Activated T-helper 1 cell treated with anti-CD3 and anti-CD28 coated beads, Interleukin-2, amount 50 U/mL, for 16 hours (primary cell): ENCODE measurements at places on chromosomes 2 and 18.

DNA sequence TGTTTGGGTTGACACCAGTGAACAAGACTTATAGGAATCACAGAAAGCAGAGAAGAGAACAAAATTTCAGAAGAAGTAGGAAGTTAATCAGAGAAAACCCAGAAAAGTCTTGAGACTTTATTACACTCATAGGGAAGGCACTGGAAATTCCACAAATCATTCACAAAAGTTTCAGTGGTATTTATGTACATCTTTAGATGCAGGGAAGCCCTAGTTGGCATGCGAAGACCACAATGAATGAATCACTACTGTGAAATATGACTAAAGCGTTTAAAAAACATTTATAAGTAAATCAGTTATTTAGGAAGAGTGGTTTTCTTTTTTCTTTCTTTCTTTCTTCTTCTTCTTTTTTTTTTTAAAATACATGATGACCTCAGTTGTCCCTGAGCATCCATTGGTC, 105.1 kb downstream of the NUP35 start:
- DNase-seq = no peak

- no peak for DNase-seq
Measured at GRCh38 chr2:208319391-208319790, 53.3 kb downstream of the PIKFYVE start.

GRCh38 chr2:221235941-221236340, 336.2 kb downstream of the EPHA4 start:
- DNase-seq = no peak

- no peak for DNase-seq
Measured at GRCh38 chr2:140013545-140014203, 1233.5 kb upstream of the NXPH2 start.

GRCh38 chr2:56770490-56770889, 586.7 kb downstream of the CCDC85A start:
- no peak for DNase-seq

DNA sequence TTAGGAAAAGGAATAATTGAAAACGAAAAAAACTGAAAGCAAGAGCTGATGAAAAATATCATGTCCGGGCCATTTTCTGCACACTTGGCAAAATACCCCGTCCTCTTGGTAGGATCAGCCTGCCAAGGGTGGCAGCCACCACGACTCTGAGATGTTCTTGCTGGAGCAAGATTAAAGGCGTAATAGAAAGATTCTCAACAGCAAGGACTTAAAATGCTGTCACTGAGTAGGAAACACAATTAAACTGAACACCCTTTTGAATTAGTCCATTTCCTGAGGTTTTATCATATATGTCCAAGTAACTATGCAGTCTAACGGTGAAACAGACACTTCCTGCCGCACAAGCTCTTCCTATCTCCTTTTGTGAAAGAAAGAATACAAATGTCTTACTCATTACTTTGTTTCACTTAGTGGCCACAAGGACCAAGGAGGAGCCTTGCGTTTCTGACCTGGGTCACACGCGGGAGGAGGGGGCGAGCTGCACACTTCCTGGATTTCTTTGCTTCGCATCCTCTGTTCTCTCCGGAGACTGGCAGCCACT, 222.7 kb downstream of the PIEZO2 start:
- no peak for DNase-seq

DNA sequence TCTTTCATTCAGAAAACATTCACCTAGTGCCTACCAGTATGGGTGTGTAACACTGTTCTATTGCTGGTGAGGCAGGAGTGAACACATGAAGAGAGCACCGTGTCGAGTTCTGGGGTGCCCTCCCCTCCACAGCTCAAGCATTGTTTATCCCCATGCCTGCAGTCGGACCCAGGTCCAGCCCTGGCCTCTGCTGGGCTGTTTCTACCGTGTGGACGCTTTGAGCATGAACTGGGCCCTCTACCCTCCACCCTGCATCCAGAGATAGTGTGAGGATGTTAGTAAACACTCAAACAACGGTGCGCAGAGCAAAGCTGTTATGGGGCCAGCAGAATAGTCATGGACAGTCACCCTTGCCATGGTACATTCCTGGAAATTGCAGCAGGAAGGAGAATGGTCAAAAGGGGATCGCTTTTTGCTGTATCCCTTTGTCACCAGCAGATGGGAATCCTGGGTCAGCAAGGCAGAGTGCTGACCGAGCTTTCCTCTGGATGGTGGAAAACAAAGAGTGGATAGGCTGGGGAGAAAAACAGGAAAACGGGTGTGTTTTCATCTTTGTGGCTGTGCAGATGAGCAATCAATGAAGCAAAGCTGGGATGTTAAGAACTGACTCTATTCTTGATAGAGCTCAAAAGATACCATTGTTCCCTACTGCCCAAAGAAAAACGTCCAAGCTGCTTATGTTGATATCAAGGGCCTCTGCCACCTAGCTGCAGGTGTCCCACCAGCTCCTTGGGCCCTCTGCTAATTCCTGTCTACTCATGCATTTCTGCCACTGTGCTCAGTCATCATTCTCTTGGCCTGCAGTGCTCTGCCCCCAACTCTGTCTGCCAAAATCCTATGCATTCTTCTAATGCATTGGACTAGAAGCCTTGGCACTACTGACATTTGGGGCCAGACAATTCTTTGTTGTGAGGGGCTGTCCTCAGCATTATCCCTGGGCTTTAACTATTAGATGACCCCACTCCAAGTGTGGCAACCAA, 38.7 kb downstream of the REEP1 start:
- DNase-seq = no peak

- DNase-seq = no peak
Measured at GRCh38 chr2:38515155-38516074, 87.3 kb downstream of the HNRNPLL start.

DNA sequence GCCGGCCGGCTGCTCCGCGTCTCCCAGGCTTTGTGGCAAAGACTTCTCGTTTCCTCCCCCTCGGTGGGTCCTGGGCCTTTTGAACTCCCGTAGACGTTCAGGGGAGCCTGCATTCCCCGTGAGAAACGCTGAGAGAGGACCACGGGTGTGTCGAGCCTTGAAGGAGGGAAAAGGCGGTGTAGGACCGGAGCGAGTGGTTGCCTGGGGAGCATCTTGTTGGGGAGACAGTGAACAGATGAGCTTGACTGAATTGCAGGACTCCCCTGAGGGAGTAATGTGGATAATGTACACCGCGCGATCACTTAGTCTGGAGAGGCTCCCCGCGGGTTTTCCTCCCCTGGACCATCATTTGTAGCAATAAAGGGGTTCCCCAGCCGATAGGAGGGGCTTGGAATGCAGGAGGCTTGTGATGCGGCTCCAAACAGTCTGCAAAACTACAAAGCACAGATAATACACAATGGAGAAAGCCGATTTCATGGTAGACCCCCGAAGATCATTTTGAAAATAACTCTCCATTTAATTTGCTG, 769 bp downstream of the ALMS1 start:
- DNase-seq = no peak

DNA sequence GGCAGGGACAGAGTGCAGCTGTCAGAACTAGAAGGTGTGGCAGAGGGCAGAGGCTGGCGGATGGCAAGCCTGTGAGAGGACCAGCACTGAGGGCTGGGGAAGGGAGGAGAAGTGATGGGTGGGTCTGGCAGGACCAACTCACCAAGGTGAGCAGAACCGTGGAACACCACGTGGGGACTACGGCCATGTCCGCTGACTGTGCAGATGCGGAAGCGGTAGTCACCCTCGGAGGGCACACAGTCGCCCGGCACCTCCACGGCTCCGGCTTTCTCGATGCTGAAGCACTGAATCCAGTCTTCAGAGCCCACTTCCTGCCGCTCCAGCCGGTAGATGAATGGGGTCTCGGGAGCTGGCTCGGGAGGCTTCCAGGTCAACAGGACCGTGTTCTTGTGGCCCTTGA, 4.2 kb downstream of the OBSL1 start:
- no peak for DNase-seq

DNA sequence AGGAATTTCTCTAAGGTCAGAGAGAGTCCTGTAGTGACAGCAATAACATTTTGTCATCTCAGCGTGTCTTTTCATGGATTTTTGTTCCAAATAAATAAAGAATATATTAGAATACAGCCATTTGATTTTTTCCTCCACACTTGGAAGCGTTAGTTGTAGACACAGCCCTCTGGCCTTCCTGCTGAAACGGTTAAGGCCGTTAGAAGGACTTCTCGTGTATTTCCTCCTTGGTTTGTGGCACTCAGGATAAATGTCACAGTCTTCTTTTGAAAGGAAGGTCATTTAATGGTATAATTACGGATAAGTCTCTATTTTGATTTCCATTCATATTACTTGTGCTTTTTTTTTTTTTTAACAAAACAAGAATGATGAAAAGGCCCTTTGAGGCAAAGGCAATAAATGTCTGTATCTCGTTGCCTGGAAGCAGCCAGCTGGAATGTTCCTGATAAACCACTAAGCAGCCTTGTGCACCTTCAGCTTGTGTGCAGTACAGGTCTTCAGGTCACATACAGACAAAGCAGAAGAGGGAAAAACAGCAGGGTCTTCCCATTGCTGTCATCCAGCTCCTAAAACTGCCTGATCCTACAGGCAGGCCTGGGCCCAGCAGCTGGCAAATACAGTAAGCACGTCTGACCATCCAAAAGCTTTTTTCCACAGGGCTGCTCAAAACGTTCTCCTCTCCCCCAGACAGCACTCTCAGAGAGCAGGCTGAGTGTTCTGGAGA, 14.4 kb downstream of the EFR3B start:
- no peak for DNase-seq

GRCh38 chr2:86301009-86301408, 36.4 kb downstream of the REEP1 start:
- no peak for DNase-seq

- no peak for DNase-seq
Measured at GRCh38 chr18:6547476-6547875, 132.8 kb upstream of the L3MBTL4 start.

DNA sequence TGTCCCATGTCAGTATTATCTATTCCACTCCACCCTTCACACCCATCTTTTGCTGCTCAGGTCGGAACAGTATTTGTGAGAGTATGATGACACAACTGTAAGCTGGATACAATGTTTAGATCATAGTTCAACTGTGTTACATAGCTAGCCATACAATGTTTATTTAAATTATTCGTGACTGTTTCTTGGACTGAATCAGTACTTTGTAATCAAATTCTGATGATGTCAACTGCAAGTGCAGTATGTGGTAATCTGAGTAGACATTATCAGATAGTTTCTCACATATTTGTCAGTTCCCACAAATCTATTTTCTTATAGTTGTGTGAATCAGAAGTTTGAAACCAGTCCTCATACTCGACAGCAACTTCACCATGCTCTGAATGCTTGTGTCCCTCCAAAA, 177.6 kb downstream of the ZNF407 start:
- no peak for DNase-seq

DNA sequence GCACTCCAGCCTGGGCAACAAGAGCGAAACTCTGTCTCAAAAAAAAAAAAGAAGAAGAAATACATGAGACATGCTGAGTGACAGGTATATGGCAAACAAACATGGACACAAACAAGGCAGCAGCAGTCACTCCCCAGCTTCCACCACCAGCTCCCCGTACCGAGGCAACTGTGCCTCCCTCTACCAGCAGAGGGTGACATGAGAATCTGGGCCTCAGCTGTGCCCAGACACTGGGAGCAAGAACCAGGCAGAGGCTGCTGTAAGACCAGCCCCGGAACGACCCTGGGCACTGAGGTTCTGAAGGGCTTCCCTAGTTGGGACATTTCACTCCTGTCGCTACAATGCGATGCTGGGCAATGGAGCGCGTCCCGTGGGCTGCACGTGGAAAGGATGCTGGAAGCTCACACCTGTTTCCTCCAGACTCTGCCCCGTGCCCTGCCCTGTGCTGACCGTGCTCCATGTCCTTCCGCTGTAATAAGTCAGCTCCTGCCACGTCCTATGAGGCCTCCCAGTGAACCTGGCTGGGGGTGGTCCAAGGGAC, 37.1 kb downstream of the BOK start:
- DNase-seq = no peak

- no peak for DNase-seq
Measured at GRCh38 chr2:68292108-68292710, 27.5 kb downstream of the CNRIP1 start.

DNA sequence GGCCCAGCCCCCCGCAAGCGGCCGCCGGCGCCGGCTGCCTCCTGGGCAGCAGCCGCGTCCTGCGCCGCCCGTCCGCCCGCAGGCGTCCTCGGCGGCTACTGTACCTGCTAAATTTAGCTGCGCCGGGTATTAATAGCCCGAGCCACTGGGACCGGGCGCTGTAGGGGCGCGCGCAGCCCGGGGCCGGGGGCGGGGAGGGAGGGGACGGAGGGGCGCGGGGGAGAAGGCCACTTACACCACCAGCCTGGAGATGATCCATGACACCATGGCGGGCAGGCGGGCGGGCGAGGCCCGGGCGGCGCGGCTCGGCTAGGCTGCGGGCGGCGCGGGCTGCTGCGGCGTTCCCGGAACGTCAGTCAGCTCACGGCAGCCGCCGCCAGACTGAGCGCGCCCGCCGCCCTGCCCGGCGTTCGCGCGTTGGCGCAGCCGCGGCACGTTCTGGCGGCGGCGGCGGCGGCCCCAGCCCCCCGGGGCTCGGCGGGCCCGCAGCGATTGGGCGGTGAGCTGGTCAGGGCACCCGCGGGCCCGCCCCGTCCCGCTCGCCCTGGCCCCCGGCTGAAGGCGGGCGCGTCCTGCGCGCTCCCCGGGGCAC, at the start of gene REEP1:
REEP1 (minus strand) TSS at position 383 of the 592 bp plus-strand sequence; CDS start at position 267, 116 bp downstream.
- DNase-seq = no peak

DNA sequence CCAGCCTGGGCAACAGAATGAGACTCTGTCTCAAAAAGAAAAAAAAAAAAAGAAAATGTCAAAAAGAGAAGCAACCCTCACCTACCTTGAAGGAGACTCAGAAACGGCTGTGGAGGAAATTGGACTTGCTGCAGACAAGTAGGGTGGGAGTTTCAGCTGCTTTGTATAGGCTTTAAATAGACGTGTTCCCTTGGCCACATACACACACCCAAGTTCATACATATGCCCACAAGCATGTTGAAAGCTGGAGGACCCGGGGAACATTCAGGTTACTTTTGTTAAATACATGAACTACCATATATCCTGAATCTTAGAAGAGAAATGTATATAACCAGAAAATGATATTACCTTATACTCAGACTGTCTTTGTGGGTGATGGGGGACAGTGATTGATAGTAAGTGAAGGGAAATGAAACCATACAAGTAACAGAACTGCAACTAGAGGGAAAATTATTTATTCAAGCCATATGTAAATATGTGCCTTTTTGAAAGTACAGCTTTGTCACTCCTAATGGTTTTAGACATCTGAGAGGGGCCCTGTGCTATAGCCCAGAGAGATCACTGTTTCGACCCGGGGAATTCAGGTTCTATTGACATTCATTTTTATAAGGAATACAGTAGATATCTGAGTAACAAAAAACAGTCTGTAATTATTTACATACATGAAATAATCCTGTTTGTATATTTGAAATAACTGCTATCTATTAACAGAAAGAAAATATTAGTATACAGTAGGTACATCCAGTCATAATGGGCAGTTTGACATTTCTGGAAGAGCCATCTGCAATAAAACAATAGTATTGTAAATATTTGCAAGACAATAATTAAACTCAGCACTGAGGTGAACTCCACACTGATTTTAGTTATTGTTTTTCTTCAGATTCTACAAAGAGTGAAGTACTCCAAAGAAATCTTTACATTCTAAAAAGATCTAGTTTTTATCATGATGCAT, 48.0 kb upstream of the TGIF1 start:
- DNase-seq = no peak

DNA sequence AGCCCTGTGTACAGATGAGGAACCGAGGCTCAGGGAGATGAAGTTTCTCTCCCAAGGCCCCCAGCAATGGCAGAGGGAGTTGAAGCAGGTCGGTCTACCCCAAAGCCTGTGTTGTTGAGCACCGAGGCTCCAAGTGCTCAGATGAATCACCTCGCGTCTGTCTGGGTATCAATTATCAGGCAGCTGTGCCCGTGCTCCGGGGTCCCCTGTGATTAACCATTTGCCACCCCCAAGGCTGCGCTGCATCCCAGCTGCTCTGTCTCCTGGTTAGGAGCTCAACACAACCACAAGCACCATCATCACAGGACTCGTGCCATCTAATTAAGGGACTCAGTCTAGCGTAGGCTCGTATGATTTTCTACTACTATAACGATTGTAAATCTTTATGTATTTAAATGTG, 27.1 kb downstream of the LIPG start:
- no peak for DNase-seq
